Right ventricle myocardium superior (tissue), 1 donor: ENCODE measurements at places on chromosomes 16 and 17.

GRCh38 chr16:59213952-59214351 is 479.8 kb upstream of the GOT2 start:
- DNase-seq, result no peak

GRCh38 chr17:44917456-44917855 is 2.2 kb upstream of the GFAP start:
- DNase-seq, result no peak

GRCh38 chr17:74523308-74523707 is 8.0 kb downstream of the CD300LB start:
- DNase-seq, result no peak

DNA sequence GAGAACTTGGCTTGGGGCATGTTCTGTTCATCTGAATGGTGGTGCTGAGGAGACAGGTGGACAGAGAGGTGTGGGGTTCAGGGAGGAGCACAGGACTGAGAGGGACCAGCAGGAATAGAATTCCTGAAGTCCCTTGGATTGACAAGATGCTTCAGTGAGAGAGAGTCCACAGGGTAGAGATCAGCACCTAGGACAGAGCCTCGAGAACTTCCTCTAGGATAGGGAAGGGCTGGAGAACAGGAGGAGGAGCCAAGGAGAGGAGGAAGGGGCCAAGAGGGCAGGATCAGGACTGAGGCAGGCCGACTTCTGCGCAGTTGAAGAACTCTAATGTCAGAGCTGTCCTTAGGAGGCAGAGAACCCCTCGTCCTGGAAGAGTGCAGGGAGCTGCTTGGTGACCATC is 138.4 kb downstream of the PRKCB start:
- DNase-seq, result no peak

GRCh38 chr17:51627779-51628178 is 367.4 kb downstream of the UTP18 start:
- no peak for DNase-seq
